ENCODE measurements at places on chromosomes 2 and 18. TPM values are rescaled to one million over a fixed set of nuclear protein-coding genes. Genes with fewer than 3 reads are reported as not detected.

TOGARAM2 gene
- polyA plus RNA-seq: 9.1 TPM

NDC80 gene
- 0.09 TPM for polyA plus RNA-seq

CNTNAP5 gene
- 0.11 TPM for polyA plus RNA-seq

FLACC1 gene
- polyA plus RNA-seq: 0.38 TPM

SLC23A3 gene
- polyA plus RNA-seq: 1.8 TPM

ABCB11 gene
- 0.02 TPM for polyA plus RNA-seq

CFC1 gene
- polyA plus RNA-seq: 207 TPM

- no peak for DNase-seq
These were observed 23.0 kb downstream of the CYTIP start for GRCh38 chr2:157420771-157421323.

GRCh38 chr2:74708883-74709282 lies 54.8 kb downstream of the SEMA4F start:
- no peak for DNase-seq

DNA sequence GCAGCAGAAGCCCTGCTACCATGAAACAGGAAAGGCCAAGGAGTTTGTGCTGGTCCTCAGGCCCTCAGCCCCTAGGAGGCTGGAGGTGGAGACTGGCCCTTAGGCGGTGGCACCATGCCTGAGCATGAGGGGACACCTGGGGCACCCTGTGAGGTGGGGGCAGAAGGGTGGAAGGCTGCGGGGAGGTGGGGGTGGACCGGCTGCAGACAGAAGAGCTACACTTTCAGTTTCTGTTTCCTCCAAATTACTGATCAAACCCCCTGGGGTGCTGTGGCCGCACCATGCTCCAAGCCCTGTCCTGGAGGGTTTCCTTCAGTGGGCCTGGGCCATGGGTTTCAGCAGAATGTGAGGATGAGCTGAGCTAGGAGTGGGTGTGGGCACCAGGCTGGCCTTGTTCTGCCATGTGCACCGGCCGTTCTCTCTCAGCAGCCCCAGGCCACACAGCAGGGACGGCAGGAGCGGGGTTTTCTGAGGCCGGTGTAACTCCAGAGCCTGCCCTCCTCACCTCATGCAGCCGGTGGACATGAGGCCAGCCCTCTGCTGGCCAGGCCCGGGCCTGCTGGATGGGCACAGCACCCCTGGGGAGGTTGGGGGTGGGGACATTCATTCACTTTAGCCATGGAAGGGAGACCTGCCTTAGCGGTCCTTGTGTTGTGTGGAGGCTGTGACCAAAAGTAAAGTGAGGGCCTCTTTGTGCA lies 51.5 kb downstream of the PLEKHB2 start:
- no peak for DNase-seq

DNA sequence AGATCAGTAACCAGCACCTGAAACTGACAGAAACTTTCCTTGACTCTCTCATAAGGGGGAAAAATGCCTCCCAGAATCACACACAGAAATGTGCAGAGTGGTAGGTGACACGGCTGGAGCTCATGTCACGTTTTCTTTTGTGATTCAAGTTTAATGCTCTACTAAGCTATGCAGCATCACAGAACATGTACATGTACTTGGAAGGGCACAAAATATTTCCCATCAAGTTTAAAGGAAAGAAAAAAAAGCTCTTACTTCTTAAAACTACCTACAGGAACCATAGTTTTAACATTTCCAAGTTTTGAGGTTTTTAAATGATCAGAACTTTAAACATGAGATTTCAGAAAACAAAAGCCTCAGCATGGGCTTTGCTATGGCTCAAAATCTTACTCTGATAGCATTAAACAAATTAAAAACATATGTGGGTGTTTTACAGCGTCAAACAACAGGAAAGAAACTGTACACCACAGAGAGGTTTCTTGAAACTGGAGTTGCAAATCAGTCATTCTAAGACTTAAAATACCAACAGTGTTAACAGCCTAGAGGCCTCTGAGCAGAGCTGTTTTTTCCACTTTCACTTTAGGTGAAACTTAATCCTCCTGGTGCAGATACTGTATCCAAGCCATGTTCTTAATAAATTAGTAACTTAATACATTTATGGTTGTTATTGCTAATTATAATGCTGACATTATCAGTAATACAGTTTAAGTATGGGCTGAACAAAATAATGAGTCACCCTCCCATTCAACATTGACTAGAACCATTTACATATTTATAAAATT lies 30.1 kb downstream of the MBP start:
- DNase-seq: no peak

- DNase-seq: no peak
These were observed 202.9 kb downstream of the NDUFA10 start for GRCh38 chr2:239822146-239822831.

- DNase-seq: no peak
These were observed 48.1 kb upstream of the SLC39A10 start for GRCh38 chr2:195608768-195609454.

GRCh38 chr2:113221846-113222245 lies 48.1 kb downstream of the PSD4 start:
- DNase-seq: no peak

DNA sequence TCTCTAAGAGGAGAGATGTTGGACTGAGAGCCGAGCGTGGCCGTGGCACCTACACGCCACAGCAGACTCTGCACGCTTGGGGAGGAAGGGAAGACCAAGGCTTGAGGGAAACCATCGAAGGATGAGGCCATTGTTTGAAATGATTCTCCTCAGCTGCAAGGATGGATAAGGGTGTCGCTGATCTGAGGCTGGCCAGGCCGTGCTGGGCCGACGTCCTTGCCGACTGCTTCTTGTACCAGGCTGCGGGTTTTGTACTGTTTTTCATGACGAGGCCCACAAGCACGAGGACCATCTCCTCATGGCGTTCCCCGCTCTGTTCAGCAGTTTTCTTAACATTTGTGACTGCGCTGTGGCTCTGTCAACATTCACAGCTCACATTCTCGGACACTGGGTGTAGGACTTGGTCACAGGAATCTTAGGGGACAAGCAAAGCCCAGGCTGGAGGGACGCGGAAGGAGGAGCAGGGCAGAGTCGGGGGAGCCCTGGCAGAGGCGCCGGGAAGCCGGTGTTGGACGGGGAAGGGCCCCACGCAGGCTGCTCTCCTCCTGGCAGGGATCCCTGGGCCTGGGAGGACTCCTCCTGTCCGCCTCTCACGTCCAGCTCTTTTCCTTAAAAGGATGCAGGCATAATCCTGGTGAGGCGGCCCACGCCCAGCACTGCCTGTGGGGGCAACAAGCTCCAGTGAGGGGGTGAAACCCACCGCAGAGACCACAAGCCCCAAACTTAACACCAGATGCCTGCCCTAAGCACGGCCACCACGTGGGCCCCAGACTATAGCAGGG lies 259.0 kb upstream of the SALL3 start:
- no peak for DNase-seq

DNA sequence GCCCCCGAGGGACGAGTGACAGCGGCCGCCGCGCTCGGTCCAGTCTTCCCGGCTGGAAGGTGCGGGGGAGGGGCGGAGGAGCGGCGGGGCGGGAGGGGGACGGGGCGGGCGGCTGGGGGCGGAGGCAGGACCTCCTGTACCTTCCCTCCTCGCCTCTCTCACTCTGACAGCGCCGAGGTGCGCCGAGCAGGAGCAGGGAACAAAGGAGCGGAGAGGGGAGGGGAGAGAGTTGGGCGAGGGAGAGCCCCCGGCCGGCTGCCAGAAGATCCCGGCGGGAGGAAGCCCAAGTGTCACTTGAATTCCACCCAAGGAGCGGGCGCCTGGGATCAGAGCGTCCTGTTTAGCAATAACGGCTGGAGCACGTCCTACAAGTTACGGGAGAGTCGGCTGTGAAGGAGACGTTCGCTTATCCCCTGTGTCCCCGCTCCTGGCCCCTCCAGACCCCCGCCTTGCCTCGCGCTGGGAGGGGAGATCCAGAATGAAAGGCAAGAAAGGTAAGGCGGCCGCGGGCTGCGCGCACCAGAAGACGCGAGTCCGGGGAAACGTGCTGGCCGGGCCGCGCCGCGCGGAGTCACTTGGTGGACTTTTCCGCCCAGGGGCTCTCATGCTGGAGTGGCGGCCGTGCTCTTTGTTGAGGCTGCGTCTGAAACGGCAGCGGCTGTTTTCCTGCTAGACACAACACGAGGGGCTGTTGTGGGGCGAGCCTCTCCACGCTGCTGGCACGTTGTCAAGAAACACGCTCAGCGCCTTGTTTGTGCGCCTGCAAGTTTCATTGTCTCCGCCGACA lies at the start of gene TGIF1:
TGIF1 (plus strand) TSS at position 161 of the 787 bp plus-strand sequence; CDS start at position 479, 318 bp downstream.
- peak; percentile 81 for DNase-seq

- DNase-seq: no peak
These were observed 55.9 kb downstream of the COPS8 start for GRCh38 chr2:237141571-237142051.

DNA sequence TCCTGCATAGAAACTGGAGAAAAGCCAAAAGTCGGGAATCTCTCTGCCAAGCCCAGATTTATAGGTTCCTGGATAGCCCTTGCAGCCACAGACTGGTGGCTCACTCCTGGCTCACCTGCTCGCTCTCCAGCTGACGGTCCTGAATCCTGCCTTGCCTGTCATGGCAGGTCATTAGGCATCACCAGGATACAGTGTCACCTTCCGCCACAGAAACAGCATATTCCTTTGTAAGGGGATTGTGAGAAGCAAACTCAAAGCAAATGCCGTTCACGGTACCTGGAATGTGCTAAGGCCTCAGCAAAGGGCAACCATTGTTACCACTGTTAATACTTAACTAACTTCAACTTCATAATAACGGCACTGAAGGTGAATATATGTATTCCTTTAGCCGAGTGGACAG lies 57.1 kb upstream of the GPR45 start:
- no peak for DNase-seq

- no peak for DNase-seq
These were observed 90.2 kb downstream of the MCFD2 start for GRCh38 chr2:46825231-46825938.

DNA sequence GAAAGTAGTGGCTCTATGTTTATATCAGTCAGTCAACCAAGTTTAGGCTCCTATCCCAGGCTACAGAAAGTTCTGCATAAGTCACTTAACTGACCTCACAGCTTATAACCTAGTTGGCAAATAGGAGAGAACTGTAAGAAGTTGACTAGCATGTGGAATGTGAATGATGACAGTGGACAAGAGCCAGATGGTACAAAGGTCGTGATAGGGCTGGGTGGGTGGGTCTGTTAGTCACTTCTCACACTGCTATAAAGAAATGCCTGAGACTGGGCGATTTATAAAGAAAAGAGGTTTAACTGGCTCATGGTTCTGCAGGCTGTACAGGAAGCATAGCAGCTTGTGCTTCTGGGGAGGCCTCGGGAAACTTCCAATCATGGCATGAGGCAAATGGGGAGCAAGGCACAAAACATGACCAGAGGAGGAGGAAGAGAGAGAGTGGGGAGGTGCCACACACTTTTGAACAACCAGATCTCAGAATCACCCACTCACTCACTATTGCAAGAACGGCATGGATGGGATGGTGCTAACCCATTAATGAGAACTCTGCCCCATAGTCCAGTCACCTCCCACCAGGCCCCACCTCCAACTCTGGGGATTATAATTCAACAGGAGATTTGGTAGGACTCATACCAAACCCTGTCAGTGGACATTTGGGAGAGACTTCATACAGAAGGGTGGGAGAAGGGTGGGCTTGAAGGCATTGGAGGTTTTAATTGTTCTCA lies 68.8 kb downstream of the LTBP1 start:
- peak; percentile 47 for DNase-seq

DNA sequence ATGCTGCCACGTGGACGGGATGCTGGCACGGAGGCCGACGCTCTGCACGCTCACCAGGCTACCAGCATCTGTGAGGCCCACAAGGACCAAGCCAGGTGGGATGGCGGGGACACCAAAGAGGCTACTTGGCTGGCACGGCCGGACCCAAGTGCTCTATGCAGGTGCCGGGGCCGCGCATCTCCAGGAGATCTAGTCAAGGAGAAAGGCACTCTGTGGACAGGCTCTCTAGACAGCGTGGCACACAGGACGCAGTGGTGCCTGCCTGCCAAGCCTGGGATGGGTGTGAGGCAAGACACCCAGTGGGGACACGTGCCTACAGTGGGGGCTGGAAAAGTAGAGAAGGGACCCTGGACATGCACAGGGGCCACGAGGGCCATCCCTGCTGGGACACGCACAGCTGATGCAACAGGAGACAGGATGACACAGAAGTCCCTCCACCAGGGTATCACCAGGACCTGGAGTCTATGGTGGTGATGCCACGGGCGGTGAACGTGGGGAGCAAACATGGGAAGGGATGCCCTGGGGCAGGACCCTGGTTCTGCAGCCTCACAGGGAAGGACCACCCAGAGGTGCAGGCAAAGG lies 28.5 kb downstream of the ZNF516 start:
- DNase-seq: no peak

GRCh38 chr2:26466662-26467310 lies 11.1 kb downstream of the OTOF start:
- no peak for DNase-seq

GRCh38 chr2:167822690-167823465 lies 424.5 kb downstream of the STK39 start:
- DNase-seq: no peak

DNA sequence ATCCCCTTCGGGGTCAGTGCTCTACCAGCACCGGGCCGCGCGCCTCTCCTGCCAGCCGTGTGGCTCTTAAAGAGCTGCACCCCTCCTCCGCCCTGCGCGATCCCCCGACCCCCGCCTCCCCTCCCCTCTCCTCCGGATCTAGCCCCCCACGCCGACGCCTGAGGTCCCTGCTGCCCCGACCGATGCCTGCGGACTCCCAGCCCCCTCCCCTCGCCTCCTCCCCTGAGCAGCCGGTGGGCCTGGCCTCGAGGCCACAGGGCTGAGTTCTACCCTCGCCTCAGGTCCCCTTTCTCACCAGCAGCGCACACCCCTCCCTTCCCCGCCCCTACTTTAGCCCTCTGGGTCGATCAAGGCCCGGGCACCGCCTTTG lies 5.8 kb upstream of the SIX3 start:
- DNase-seq: no peak

- DNase-seq: no peak
These were observed 85.8 kb downstream of the SH3RF3 start for GRCh38 chr2:109214651-109215371.

GRCh38 chr2:72057308-72057707 lies 90.4 kb downstream of the CYP26B1 start:
- DNase-seq: no peak

GRCh38 chr2:47429795-47430194 lies 26.8 kb downstream of the MSH2 start:
- no peak for DNase-seq

GRCh38 chr2:148640767-148641166 lies 3.8 kb upstream of the EPC2 start:
- no peak for DNase-seq

DNA sequence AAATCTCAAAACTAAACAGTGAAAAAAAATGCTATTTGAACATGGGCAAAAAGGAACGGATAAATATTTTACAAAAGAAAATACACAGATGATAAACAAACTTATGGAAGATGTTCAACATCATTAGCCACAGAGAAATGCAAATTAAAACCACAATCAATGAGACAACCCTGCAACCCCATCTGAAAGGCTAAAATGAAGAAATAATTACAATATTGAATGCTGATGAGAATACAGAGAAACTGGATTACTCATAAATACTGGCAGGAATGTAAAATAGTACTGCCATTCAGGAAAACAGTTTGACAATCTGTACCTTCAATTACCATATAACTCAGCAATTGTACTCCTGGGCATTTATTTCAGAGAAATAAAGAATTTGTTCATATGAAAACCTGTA lies 193.1 kb upstream of the UBE2E3 start:
- no peak for DNase-seq

Measured in pancreas (tissue), 10 donors.